Muscle of leg (tissue), 16 donors: ENCODE measurements at places on chromosomes 11 and 22. TPM values are rescaled to one million over a fixed set of nuclear protein-coding genes. Genes with fewer than 3 reads are reported as not detected.
A peak's percentile ranks its signal among the peaks of the same experiment; 100 is the strongest.

Gene BDNF
- polyA plus RNA-seq: 1.0 TPM

Gene CCDC15
- polyA plus RNA-seq: 2.9 TPM

Gene GUCY1A2
- polyA plus RNA-seq: 7.5 TPM

- DNase-seq: no peak
Measured at GRCh38 chr11:128551611-128552335, 35.6 kb downstream of the ETS1 start.

DNA sequence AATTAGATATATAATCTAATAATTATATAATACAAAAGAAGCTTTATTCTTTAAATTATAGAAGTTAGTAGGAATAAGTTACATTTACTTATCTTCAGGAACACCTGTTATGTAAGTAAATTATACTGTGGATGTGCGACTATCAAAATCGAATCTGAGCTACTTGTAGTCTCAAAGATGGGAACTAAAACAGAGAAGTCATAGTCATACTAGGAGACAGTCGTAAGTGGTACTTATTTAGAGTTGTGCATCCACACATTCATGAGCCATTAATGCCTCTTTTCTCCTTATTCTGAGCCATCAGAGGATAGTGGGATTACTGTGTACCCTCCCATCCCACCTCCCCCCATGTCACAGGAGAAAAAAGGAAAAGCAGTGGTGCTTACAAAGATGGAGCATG lies 114.4 kb downstream of the CADM1 start:
- no peak for DNase-seq

DNA sequence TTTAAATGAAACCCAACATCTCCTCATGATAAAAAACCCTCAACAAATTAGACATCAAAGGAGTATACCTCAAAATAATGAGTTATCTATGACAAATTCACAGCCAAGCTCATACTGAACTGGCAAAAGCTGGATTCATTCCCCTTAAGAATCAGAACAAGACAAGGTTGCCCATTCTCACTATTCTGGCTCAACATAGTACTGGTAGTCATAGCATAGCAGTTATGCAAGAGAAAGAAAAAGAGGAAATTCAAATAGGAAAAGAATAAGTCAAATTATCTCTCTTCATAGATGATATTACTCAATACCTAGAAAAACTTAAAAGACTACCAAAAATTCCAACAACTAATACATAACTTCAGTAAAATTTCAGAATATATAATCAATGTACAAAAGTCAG lies 29.4 kb upstream of the XKR3 start:
- no peak for DNase-seq

GRCh38 chr11:128522943-128523518 lies 64.3 kb downstream of the ETS1 start:
- DNase-seq: no peak

DNA sequence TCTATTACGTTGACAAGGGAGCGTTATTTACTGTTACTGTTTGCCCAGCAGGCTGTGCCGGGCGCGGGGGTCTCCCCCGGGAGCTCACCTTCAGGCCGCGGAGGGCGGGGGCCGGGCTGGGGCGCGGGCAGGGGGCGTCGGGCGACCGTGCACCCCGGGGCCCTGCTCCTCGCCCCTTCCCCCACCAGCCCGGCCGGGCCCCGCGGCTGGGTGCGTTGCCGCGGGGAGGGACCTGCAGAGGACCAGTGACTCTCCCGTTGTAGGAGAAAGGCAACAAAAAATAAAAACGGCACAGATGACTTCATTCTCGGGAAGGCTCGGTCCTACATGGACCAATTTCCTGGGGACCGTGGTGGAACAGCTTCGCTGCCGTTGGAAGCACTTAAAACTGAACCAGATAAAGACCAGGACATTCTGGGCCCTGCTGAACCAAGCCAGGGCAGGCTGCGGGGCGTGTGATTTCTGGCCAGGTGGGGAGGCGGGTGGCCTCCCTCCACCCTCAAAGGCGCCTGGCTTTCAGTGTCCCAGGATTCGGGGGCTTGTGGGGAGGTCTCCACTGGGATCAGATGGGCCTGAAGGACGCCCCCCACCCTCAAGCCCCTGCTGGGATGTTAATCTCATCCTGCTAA lies 57.4 kb downstream of the IGLL1 start:
- DNase-seq: peak; percentile 70

- DNase-seq: no peak
Measured at GRCh38 chr22:38468443-38469305, 778 bp downstream of the KDELR3 start.

GRCh38 chr11:46333394-46333947 lies 13.8 kb upstream of the DGKZ start:
- no peak for DNase-seq

- no peak for DNase-seq
Measured at GRCh38 chr11:57300785-57301184, 24.0 kb downstream of the TNKS1BP1 start.

DNA sequence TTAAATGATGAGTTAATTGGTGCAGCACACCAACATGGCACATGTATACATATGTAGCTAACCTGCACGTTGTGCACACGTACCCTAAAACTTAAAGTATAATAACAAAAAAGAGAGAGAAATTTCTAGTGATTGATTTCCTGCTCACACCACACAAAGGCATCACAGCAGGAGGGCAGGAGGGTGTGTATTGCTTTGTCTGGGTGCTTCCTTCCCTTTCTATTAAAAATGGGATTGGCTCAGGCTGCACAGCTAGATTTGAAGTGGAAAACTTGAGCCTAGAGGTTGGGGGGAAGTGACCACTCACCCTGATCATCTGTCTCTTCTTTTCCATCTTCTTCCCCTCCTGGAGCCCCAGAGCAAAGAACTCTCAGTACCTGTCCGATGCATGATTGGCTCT lies 944 bp upstream of the SCGB1D2 start:
- DNase-seq: no peak
